ENCODE measurements at places on chromosomes 13 and 19.

DNA sequence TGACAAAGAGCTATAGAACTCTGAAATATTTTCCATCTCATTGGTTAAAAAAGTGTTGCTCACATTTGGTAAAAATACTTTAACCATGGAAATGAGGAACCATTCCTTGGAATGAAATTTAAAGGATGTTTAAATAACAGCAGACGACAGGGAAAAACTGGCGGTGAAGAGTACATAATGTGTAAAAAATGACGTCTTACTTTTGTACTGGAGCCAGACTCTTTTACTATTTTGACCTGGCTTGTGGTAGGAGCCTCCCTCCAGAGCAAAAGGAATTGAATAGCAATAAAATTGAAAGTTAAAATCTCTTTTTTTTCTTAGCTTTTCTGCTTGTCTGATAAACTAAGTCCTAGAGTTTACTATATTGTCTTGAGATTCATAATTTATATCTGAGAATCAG lies 426.2 kb upstream of the KLHL1 start:
- DNase-seq, result no peak

DNA sequence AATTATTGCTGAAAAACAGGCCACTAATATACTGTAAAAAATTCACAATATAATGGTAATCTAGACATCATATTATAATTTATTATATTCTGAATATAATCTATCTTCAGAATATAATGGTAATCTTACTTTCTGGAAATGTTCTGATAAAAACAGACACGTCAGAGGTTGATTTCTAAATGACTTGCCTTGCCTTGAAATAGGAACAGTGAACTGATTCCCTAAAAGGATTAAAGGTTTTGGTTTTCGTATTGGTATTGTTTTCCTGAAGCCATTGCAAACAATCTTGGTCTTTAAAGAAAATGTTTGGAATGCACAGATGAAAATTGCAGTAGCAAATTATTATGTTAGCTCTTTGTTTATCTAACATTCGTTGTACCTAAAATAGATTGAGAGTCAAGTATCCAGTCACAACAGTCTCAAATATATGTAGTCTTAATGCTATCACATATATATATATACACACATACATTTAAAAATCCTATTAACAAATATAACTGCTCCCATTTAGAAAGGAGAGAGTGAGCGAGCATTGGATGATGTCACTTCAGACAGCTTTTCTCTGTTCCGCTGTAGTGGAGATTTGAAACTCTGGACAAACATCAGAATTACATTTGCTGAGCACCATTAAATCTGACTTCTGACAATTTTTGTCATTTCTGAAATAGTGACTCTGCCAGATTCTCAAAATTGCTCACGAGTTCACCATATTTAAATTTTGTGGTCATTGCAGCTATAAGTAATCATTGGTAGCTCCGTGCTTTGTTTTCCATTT lies 1.7 kb downstream of the ITM2B start:
- DNase-seq, result no peak

DNA sequence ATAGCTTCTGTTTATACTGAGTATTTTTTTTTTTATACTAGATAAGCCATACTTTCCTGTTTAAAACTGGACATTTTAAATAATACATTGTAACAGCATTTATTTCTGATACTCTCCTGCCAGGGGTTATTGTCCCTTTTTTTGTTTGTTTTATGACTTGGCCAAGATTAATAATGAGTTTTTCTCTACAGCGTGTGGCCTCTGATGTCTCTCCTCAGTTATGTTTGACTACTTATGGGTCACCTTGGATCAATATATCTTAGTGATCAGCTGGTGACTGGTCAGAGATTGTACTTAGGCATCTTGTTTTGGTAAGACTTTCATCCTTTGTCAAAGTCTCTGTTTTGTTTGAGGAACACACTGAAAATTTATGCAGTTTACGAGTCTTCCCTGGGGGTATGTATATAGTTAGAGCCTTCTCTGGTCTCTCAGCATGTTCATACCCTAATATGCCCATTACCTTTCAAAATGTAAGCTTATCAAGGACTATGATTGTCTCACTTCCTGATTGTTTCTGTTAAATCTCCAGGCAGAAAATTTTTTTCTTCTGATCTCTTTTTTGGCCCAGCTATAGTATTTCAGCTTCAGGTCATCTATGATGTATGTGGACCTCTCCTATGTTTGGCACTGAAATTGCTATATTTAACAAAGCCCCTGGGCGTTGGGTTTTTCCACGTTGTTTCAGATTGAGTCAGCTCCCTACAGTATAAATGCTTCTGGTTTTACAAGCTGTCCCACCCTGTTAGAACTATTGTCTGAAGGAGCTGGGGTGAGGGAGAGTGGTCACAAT lies 87.9 kb downstream of the URI1 start:
- DNase-seq, result no peak

- DNase-seq, result no peak
These were observed 7.2 kb downstream of the ATP8A2 start for GRCh38 chr13:25379011-25379410.

DNA sequence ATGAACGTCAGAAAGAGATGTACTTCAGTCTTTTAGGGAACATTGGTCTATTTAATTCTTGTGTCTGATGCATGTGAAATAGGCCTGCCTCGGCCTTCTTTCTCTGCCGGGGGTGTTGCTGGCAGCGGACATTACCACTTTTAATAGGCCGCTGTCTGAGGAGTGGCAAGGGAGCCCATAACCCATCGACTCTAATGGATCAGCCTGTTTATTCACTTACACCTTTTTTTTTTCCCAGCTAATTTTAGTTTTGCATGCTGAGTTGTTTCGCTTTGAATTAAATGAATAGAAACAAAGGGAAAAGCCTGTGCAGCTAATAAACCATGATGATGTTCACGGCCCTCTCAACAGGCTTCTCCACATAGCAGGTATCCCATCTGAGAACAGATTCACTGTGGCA lies 78.4 kb downstream of the KCTD15 start:
- no peak for DNase-seq

- no peak for DNase-seq
These were observed 6.4 kb downstream of the METTL21C start for GRCh38 chr13:102688306-102688973.

GRCh38 chr13:33146843-33147611 lies 130.8 kb downstream of the KL start:
- DNase-seq, result no peak

GRCh38 chr13:67229481-67230403 lies at the start of gene PCDH9:
Gene PCDH9, minus strand, starts transcription at chr13:67230336. Its CDS starts 1,896 bp downstream, at chr13:67228440.
- DNase-seq, result no peak

- DNase-seq, result no peak
These were observed 2650.8 kb downstream of the PCDH9 start for GRCh38 chr13:64579331-64579730.

DNA sequence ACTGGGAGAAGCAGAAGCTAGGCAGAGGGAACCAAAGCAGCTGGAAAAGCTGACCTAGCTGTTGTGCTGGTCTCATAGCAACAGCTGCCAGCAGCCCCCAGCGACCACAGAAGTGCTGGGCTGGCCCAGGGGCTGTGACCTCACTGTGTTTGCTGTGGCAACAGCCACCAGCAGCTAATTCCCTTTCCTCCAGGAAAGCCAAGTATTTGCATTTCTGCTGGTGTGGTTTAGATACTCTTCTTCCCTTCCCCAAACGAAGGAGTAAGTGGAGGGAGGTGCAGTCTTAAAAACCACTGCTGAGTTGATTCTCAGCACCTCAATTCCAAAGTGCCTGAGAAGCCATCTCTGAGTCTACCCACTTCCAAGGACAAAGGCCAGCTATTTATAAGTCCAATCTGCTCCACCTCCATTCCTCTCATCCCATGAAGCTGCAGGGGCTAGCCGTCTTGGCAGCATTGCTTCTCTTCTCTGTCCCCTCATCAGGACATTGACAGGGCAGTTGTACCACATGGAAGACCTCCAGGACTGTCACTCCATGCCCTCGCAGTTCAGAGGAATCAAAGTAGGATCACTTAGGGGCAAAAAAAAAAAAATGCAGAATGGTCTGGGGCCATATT lies 11.5 kb upstream of the CCDC97 start:
- peak; percentile 35 for DNase-seq

DNA sequence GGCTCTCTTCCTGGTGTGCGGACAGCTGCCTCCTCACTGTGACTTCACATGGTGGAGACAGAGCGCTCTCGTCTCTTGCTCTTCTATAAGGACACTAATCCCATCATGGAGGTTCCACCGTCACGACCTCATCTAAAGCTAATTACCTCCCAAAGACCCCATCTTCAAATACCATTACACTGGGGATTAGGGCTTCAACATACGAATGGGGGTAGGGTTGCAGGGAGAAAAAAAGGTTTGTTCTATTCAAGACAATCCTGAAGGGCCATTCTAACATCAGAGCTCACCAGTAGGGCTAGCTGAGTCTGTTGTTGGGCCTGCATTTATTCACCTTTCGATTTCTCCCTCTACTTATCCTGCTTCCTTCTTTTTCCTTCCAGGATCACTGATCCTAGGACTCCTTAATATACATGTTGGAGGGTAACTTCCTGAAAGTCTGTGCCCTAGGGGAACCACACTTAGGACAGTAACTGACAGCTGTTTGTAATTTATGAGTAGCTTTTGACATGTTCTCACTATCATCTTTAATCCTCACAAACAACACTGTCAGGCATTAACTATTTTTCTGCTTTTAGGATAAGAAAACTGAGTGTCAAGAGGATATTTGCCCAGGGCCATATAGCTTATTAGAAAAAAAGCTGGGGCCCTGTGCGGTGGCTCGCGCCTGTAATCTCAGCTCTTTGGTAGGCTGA lies 18.8 kb upstream of the GTF2F2 start:
- DNase-seq, result no peak

GRCh38 chr13:33015791-33016323 lies 366 bp upstream of the KL start:
- DNase-seq, result no peak

- no peak for DNase-seq
These were observed 245.1 kb downstream of the KCTD12 start for GRCh38 chr13:76641056-76641455.

DNA sequence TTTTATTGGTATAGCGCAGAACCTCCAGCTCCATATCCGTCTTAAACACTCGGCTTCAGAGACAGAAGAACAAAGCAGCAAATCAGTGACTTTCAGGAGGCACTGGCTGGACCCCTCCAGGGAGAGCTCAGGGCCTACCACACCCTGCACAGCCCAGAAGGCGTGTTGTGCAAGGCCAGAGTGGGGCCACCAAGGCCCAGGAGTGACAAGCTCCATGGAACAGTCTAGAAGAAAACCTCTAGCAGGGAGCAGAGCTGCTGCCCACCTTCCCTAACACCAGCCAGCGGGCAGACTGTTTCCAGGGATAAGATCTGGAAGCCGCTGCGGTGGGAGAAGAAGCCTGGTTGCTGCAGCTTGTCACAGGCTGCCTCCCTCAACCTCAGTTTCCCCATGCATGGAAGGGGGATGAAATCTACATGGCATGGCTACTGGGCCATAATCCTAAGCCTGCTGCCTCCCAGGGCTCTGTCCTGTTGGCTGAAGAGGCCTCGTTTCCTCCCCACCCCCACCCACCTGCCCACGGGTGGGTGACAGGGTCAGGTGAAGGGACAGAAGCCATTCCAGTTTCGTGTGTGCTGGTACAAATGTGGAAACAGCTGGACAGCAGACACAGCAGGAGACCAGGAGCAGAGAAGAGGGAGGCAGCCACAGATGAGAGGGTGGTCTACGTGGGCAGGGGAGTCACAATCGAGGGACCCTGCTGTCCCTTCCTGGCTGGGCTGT lies 57.4 kb downstream of the PEPD start:
- DNase-seq, result peak; percentile 3

GRCh38 chr13:59680429-59681024 lies 483.2 kb downstream of the DIAPH3 start:
- no peak for DNase-seq

- DNase-seq, result no peak
These were observed 951.3 kb upstream of the PRR20A start for GRCh38 chr13:56189439-56189838.

DNA sequence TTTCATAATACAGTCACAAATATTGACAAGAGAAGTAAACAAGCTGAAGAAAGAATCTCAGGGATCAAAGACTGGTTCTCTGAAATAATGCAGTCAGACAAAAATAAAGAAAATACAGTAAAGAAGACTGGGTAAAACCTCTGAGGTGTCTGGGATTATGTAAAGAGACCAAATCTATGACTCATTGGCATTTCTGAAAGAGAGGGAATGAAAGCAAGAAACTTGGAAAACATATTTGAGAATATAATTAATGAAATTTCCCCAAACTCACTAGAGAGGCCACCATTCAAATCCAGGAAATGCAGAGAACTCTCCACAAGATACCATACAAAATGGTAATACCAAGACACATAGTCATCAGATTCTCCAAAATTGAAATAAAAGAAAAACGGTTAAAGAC lies 53.0 kb upstream of the GPC6 start:
- no peak for DNase-seq

DNA sequence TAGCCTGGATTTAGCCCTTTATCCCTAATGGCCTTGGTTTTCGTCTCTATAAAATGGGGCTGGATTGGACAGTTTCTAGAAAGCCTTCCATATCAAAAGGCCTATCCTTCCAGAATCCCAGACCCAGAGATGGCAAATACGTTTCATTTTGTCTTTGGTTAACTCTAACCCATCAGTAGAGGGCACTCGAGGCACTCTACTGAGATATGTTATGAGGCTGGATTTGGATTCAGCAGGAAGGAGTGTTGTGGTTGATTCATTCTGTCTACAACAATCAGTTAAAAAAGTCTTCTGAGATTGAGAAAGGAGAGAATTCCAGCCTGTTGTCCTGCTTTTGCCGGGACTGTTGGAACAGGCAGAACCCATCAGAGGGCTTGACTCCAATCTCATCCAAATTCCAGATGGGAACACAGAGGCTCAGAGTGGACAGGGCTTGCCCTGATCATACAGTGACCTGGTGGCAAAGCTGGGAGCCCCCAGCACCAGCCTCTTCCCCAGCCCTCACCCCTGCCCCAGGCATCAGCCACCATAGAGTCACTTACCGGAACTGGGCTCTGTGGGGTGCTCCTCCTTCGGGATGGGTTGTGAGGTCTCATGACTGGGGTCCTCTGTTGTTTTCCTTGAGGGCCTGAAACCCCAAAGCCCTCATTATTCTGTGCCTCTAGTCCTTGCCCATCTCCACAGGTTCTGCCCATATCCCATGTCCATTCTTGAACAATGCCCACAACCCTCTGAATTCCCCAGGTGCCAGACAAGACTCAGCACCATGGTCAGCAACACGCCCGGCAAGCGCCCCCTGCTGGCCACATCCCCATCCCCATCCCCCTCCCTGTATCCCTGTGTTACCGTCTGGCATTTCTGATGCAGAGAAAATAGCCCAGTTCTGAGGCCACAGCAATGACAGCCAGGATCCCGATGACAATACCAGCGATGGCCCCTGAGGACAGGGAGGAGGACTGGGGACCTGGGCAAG lies 12.3 kb upstream of the ZNF180 start:
- DNase-seq, result no peak

DNA sequence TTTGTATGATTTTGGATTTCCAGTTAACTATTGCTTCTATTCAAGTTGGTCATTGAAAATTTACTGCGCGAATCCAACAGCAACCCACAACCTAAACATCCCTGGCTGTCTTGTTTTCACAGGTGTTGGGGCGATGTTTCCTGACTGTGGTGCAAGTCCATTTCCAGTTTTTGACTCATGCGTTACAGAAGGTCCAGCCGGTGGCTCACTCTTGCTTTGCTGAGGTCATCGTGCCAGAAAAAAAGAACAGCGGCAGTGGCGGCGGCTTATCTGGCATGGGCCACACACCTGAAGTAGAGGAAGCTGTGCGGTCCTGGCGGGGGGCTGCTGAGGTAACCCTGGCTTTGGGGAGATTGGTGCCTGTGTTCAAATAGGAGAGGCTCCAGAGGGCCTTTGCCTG lies 45.2 kb upstream of the GPI start:
- no peak for DNase-seq

- no peak for DNase-seq
These were observed 55.0 kb downstream of the TSHZ3 start for GRCh38 chr19:31294189-31294588.

GRCh38 chr19:17680230-17680722 lies 7.9 kb downstream of the UNC13A start:
- peak; percentile 51 for DNase-seq

GRCh38 chr13:113552786-113553434 lies 31.6 kb upstream of the TFDP1 start:
- DNase-seq, result no peak

Measured in activated CD8-positive, alpha-beta memory T cell treated with anti-CD3 and anti-CD28 coated beads, Interleukin-2, amount 50 U/mL, for 4 hours (primary cell).